ENCODE measurements at places on chromosomes 2 and 18.

DNA sequence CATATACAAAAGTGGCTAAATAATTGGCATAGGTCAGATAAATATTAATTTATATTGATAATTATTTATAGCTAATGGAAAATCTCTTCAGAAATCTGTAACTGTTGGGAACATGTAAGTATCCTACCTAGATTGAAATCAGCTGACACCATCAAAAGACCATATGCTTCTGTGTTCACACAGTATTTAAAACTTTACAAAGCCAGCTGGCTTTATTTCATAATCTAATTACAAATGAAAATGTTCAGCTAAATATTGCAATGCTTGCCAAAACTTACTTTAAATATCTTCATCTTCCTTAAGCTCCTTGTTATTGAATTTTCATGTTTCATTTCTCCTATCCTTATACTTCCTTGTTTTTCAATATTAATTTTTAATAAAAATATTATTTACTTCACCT is 190.9 kb upstream of the DOK6 start:
- no peak for DNase-seq

- no peak for DNase-seq
Measured at GRCh38 chr18:78766651-78767533, 212.7 kb upstream of the SALL3 start.

GRCh38 chr2:239266779-239267287 is 134.0 kb downstream of the HDAC4 start:
- no peak for DNase-seq

DNA sequence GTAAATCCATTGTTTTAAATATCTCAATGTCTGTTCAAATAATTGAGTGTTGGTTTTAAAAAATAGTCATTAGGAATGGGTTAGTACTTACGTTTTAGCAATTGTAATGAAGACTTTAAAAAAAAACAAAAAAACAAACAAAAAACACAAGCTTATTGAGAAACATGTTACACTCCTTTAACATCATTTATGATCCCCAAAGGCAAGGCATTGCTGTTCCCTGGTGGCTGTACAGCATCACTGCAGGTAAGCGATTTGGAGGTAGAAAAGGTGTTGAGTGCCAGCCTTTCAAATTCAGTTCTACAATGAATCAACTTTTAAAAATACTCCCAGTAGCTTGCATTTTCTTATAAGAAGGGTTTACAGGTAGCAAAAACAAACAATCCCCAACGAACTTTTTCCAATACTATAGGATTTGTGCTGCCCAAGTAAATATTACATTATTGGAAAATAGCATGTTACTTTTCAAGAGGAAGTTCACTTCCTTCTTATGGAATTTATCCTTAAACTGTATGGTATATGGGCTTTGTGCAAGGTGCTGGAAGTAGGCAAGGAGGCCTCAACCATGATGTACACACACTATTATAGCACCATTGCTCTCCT is 27.5 kb downstream of the CNRIP1 start:
- DNase-seq = peak; percentile 16

DNA sequence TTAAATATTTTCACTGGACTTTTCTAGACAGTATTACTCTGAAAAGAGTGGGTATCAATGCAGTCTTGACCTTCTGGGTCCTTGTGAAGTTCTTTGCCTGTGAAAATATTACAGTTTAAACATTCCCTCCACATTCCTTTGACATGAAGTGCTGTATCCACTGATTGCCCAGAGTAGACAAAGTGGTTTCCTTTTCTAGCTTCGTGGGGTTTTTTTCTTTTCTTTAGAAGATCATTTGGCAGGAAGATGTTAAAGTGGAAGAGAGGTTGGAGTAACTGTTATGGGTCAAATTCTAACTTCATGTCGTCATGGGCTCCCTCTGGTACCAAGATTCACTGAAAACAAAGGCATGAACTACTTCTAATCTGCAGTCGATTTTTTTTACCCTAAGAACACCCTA is 496.9 kb downstream of the EPHA4 start:
- DNase-seq = peak; percentile 96

DNA sequence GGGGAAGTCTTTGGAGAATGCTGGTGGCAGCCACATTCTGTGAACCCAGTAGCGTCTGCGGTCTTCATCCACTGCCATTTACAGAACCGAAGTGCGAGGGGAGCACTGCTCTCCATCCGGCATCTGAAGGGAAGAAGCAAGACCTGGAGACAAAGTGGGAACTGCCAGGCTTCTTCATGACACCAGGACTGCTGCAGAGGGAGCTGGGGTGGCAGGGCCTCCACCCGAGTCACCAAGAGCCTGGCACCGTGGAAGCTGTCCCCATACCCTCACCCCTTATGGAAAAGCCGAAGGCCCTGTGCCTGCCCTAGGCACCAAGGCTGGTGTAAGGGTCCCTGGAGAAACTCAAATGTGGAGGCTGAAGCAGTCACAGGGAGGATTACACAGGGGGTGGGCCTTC is 79.8 kb downstream of the CIB4 start:
- DNase-seq = no peak
